ENCODE measurements at places on chromosomes 12 and 14.
A peak's percentile ranks its signal among the peaks of the same experiment; 100 is the strongest.

DNA sequence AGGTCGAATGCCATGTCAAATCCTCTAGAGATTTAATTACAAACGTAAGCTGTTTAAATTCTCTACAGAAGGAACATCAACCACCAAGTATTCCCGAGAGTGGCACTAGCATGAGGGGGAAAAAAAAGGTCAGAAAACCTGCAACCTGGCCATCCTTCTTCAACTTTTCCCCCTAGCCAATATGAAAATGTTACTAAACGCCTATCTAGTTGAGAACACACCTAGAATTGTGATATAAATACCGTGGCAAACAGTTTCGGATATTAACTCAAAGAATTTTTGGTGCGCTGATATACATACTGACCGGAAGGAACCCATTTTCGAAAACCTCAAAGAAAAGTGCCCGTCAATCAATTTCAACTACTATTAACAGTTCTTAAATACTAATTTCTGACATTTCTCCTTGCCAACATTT lies 1.8 kb downstream of the HNRNPC start:
- DNase-seq, result no peak

DNA sequence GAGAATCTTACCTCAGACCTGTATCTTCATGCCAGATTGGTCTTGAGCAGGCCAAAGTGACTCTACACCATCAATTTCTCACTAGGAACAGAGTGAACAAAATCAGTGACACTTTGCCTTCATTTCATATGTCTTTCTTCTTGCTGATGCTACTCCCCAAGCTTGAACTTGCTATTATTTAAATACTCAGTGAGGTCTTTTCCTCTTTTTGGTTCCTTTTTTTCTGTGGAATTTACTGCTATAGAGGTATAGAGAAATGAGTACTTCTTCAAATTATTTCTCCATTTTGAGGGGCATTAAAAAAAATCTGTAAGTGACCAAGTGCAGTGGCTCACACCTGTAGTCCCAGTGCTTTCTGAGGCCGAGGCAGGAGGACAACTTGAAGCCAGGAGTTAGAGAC lies at the start of gene GPR33:
Gene GPR33 (minus strand): TSS at position 154 of the 400 bp plus-strand sequence. CDS start 4,074 bp downstream, outside the sequence.
- no peak for DNase-seq

GRCh38 chr12:76704693-76705092 lies 59.2 kb upstream of the ZDHHC17 start:
- no peak for DNase-seq

DNA sequence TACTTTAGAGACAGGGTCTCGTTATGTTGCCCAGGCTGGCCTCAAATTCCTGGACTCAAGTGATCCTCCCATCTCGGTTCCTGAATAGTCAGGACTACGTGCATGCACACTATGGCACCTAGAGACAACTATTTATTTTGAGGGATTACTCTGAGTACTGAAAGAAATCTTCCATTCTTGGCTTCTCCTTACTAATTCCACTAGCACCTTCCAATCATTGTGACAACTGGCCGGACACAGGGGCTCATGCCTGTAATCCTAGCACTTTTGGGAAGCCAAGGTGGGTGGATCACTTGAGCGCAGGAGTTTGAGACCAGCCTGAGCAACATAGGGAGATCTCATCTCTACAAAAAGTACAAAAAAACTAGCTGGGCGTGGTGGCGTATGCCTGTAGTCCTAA lies 42.1 kb upstream of the MTERF2 start:
- DNase-seq, result no peak

GRCh38 chr12:114491916-114492315 lies 86.0 kb upstream of the TBX5 start:
- no peak for DNase-seq

- no peak for DNase-seq
These were observed 117.7 kb downstream of the OTOGL start for GRCh38 chr12:80217011-80217535.

GRCh38 chr14:64944041-64944440 lies 1.5 kb upstream of the GPX2 start:
- DNase-seq, result no peak

DNA sequence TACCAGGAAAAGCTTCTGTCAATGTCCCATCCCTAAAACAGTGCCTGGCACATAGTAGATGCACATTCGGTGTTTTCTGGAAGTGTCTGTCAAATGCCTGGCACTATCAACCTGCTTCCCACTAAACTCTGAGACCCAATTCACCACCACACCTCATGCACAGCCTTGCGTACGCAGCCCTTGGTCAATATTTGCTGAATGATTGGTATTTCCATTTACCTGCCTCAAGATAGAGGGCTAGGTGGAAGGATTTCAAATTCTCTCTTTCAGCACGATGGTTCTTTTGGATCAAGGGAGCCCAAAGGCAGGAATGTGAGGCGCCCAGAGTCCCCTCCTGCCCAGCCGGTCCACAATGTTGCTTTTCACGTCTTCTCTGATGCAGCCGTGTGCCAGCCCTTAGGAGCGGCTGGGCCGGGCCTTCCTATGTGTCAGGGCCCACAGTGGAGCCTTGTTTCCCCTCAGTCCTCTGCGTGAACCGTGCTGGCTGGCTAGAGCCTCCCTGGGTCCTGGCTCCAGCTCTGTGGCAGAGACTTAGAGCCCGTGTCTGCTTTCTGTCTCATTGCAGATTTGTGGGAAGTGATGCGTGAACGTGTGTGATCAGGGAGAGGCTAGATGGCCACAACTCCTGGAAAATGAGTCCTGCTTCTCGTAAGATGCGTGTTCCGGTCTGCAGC lies 99.9 kb upstream of the RFLNA start:
- no peak for DNase-seq

- no peak for DNase-seq
These were observed 19.9 kb downstream of the CALM1 start for GRCh38 chr14:90416720-90417119.

DNA sequence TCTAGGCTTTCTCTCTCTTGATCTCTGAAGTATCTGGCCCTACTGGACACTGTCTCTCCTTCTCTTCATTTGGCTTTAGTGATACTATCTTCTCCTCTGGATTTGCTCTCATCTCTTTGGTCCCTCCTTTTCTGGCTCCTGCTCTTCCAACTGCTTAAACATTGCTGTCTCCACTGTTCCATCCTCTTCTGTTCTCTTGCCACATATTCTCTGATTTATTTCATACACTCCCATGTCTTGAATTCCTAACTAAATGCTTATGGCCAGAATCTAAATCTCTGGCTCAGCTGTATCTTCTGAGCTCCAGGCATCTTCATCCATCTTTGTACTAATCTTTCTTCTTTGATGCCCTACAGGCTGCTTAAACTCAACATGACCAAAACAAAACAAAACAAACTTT lies 25.5 kb upstream of the PCED1B start:
- DNase-seq, result no peak

- peak; percentile 2 for DNase-seq
These were observed 75.3 kb upstream of the OR4E1 start for GRCh38 chr14:21748869-21749303.

- DNase-seq, result no peak
These were observed 16.6 kb downstream of the ADGRD1 start for GRCh38 chr12:130970165-130970907.

DNA sequence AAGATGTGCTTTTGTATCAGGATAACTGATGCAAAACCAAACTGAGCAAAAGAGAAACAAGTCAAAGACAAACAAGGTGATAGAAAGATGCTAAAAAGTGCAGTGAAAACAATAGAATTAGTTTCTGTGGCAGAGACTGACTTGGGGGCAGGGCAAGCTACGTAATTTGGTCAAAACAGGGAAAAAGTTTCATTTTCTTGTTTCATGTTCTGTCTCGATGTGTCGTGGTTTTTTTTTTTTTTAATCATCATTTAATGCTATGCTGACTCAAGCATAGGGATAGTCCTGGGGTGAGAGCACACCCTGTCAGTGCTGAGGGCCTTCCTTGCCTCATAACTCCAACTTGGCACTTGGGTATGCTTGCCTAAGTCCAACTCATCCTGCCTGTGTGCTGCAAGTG lies 144.1 kb upstream of the PTPRQ start:
- no peak for DNase-seq

- no peak for DNase-seq
These were observed 69.1 kb downstream of the C12orf75 start for GRCh38 chr12:105399428-105400081.

DNA sequence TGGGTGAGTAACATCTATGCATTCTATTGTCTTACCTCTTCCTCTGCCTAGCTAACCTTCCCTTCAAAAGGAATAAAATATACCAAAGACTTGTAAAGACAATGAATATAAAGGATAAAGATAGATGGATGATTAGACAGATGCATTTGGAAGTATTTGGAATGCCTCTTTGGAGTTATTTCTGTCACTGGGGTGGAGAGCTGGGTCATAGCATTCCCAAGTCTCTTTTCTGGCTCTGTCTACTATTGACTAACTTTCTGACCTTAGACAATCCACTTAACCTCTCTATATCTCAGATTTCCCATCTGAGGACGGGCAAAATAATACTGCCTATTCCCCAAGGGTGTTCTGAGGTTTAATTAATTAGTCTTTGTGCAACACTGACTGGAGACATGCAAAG lies 517.4 kb downstream of the DIO2 start:
- DNase-seq, result no peak

DNA sequence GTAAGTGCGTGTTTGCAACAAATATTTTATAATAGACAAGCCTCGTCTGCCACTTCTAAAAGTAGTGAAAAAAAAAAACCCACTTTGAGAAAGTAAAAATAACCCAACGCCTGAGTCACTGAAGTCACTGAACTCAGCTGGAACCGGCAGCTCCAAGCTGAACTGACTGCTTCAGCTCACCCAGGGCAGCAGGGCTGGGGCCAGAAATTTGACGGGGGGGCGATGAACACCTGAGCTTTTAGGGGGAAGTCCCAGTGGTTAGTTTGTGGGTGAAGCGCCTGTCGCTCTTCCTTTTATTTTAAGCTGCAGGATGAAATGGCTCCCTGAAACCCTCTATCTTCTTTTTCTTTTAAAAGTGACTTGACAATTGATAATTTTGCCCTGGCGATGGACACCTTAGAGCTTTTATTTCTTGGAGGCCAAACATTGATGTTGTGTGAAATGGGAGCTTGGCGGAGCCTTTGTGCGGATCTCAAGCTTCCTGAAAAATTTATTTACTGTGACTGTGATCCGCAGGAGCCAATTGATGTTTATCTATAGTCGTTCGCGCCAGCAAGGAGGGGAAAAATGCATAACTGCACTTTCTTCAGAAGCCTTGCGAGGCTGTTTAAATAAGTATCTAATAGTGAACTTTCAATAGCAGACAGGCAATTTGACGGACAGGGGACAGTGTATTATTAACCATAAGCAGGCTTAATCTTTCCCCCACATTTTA lies 173.2 kb upstream of the MYL2 start:
- no peak for DNase-seq

GRCh38 chr12:6377667-6377994 lies 2.3 kb upstream of the SCNN1A start:
- DNase-seq, result no peak

DNA sequence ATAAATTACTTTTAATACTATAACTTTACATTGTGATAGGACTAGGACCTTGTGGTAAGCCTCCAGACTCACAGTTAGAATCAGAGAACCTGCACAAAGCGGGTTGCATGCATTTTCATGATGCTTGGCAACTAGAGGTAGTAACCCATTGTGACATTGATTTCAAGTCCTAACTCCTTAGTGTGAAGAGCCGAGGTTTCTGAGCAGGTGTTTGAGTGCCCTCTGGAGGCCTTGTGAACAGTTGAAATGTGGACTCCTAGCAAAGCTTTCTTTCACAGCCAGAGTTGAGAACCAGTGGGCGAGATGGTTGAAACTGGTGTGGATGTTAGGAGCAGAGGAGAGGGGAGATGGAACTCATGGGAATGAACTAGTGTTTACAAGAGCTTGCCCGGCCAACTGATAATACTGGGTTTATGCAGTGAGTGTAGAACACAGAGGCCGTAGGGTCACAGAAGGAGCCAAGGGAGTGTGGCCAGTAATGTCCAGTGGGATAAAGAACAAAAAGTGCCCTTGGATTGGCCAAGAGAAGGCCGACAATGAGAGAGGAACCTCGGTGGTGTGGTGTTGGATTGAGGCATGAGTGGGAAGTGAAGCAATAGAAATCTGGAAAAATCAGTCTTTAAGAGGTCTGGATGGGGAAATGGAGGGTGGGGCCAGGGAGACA lies 10.9 kb downstream of the ZNF664 start:
- DNase-seq, result peak; percentile 64

GRCh38 chr14:74402401-74403251 lies 23.4 kb downstream of the SYNDIG1L start:
- no peak for DNase-seq

GRCh38 chr14:76375484-76375883 lies 453 bp upstream of the ESRRB start:
- no peak for DNase-seq

GRCh38 chr12:53660041-53660440 lies 15.8 kb downstream of the ATP5MC2 start:
- DNase-seq, result no peak

DNA sequence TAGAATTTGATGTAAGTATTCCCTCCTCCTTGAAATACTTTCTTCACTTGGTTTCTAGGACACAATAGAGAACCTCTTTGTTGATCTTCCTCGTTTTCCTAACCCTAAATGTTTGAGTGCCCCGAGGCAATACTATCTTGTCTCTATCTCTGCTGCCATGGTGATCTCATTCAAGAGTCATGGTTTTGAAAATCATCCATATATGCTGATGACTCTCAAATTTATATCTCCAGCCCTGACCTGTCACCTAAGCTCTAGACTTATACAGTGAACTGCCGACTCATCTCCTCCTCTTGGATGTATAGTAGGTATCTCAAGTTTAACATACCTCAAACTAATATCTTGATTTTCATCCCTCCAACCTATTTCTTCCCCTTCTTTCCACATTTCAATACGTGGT lies 71.4 kb downstream of the RIC8B start:
- DNase-seq, result no peak

GRCh38 chr12:24297516-24297915 lies 348.0 kb upstream of the SOX5 start:
- DNase-seq, result no peak

GRCh38 chr12:109461846-109462756 lies 15.0 kb downstream of the KCTD10 start:
- DNase-seq, result peak; percentile 99

DNA sequence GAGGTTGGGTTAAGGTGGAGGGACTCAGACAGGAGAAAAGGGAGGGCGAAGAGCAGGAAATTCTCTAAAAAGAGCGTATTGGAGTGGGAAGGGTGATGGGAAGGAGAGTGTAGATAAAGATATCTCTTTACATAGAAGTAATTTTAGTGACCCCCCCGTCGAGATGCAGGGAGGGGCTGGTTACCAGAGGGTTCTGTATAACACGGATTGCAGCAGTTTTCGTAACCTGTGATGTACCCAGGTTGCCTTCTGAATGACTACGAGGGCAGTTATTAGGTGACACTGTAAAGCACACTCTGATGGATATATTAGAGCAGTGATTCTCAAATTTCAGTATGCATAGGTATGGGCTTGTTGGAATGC lies 443 bp downstream of the DNAL1 start:
- no peak for DNase-seq

DNA sequence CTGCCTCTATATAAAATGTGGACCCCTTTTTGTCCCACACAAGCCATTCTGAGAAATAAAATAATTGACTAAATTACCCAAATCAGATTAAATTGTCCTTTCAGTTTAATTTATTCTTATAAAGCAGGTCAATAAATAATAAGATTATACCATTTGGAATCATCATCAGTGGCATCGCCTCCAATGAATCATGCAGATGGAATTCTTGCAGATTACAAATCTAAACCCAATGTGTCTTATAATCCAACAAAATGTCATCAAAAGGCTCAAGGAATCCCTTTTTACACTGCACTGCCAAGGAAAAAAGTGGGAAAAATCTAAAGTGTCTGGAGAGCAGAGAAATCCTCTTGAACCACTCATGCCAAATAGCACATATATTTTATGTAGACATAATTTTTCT lies 138.2 kb upstream of the TSPAN8 start:
- DNase-seq, result peak; percentile 20
